NCI-H1436 (cell line): ENCODE measurements at places on chromosomes 12 and 14.

- DNase-seq = peak; percentile 6
These were observed 9.1 kb downstream of the FAM181A start for GRCh38 chr14:93936245-93936644.

- DNase-seq = no peak
These were observed 34.8 kb downstream of the DEGS2 start for GRCh38 chr14:100124551-100125088.

DNA sequence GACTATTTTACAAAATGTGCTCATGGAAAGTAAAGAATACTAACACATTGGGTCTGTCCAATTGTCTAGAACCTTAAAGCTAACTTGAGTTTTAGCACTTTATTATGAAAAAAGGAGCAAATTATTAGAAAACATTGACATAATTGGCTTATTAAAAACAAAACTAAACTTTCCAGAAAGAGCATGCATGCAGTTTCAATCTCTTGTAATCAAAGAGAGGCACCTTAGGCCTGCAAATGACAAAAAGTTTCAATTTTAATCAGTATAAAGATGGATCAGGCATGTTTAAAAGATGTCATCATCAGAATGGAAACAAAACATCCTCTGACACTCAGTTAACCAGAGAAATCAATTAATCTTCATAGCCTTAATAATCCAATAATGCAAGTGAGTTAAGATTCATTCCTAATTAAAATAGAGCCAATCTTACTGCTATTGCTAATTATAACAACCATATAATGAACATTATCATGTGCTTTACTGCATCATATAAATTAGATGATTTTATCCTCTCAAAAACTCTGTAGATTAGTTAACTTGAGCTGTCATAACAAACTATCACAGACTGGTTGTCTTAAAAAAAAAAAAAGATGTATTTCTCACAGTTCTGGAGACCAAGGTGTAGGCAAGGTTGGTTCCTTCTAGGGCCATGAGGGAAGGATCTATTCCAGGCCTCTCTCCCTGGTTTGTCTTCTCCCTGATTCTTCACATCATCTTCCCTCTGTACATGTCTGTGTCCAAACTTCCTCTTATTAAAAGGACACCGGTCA lies 131.4 kb downstream of the RPAP3 start:
- no peak for DNase-seq

GRCh38 chr12:46219132-46219876 lies 49.5 kb downstream of the SLC38A1 start:
- DNase-seq = no peak

GRCh38 chr12:65524666-65525065 lies 246.2 kb downstream of the MSRB3 start:
- no peak for DNase-seq

- no peak for DNase-seq
These were observed 29.3 kb downstream of the PPM1A start for GRCh38 chr14:60278350-60278749.

DNA sequence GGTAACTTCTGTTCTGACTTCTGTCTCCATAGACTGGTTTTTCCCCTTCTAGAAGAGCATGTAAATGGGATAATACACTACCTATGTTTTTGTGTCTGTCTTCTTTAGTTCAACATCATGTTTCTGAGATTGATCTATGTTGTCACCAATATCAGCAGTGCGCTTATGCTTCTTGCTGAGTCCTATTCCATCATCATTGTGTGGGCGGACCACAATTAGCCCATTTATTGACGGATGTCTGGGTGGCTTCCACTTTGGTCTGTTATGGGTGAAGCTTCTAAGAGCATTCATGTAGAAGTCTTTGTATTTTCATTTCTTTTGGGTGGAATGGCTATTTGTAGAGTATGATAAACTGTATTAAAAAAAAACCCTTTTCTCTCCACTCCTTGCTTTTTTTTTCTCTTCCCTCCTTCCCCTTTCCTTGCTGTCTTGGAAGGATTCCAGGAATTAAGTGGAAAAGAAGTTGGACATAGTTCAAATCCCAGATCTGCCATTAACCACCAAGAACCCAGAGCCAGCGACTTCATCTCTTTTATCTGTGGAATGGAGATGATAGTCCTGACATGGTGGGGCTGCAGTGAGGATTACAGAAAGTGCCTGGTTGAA lies 7.0 kb upstream of the SERPINA1 start:
- DNase-seq = no peak

- no peak for DNase-seq
These were observed 66.1 kb upstream of the DUSP6 start for GRCh38 chr12:89418228-89418910.

GRCh38 chr14:68661226-68662225 lies 131.3 kb downstream of the ZFP36L1 start:
- DNase-seq = no peak

- DNase-seq = no peak
These were observed 170.1 kb upstream of the AMIGO2 start for GRCh38 chr12:47249719-47250357.

DNA sequence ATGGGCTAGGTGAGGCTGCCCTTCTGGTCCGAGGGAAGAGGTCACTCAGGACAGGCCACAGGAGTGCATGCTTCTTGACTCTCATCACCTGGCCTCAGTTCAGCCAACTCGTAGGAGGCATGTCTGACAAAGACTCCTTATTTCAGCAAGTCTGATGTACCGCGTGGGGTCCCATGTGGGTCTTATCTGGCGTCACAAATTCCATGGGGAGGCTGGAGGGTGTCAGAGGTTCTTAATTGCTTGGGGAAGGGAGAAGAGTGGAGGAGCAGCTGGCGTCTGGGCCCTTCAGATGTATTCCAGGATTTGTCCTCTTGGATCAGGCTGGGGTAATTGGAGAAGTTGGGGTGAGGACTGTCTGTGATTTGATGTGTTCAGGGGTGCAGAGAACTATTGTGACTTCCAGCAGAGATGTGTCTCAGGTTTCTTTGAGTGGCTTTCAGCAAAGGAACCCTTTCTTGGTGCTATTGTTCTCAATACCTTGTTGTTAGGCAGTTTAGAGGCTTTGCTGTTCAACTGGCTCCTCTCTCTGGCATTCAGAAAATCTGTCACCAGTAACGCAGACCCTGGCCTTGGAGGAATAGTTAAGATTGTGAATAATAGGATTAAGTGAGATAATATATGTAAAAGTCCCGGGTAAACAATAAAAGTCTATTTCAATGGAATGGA lies 60.1 kb downstream of the SUSD6 start:
- DNase-seq = no peak

GRCh38 chr14:105168979-105169507 lies 467 bp upstream of the JAG2 start:
- DNase-seq = peak; percentile 22

DNA sequence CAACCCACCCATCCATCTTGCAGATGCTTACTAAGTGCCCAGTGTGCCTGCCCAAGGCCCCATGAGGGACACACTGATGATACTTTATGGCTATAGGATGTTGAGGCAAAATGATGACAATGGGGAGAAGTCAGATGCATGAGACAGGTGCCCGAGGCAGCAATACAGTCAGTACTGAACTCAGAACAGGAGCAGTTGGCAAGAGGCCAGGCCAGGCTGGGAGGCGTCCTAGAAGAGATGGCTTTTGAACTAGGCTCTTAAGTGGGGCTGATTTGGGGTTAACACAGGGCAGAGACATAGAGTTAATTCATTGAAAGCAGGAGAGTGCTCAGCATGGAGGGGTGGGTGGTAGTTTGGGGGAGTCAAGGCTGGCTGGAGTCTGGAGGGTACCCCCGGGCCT lies 15.6 kb downstream of the PLBD2 start:
- peak; percentile 0 for DNase-seq

GRCh38 chr14:44960146-44960545 lies 1.6 kb downstream of the KLHL28 start:
- no peak for DNase-seq

DNA sequence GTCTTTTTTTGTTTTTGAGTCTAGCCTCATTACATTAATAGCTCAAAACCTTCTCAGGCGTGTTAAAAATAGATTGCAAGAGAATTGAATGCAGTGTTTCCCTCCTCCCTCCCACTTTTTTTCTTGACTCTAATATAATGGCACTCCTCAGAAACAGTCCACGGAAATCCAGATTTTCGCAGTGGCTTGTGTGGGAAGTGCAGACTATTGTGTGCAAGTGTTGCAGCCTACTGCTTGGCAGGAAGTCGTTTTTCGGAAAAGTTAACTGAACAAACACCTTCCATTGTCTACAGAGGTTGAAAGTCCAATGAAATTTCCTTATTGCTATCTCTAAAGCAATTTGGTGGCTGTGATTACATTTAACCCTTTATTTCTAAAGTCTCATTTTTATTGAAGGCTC lies 147.9 kb upstream of the E2F7 start:
- no peak for DNase-seq

DNA sequence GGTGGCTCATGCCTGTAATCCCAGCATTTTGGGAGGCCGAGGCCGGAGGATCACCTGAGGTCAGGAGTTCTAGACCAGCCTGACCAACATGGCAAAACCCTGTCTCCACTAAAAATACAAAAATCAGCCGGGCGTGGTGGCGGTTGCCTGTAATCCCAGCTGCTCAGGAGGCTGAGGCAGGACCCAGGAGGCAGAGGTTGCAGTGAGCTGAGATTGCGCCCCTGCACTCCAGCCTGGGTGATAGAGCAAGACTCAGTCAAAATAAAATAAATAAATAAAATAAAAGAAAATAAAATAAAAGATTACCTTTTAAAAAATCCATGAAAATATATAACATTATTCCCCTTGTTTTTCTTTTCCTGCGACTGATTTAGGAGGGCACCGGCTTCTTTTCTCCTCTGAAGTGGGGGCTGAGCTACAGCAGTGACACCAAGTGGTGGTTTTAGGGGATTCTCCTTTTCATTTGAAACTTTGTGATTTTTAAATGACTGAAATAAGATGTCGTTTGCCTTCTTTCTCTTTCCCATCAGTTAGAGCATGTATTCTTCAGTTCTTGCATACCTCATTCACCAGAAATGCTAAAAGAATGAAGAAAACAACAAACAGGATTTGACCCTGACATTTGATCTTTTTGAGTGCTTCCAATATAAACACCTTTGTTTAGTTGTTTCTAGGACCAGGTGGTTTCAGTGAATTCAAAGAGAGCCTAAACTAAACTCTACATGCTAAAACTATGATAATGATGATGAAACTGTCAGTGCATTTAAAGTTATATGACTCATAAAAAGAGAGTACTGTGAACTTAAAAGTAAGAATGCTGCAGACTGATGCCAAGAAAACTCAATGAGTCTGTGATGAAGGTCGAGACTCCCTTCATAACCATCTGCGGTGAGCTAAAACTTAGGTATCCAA lies 22.6 kb upstream of the PKP2 start:
- DNase-seq = peak; percentile 28

DNA sequence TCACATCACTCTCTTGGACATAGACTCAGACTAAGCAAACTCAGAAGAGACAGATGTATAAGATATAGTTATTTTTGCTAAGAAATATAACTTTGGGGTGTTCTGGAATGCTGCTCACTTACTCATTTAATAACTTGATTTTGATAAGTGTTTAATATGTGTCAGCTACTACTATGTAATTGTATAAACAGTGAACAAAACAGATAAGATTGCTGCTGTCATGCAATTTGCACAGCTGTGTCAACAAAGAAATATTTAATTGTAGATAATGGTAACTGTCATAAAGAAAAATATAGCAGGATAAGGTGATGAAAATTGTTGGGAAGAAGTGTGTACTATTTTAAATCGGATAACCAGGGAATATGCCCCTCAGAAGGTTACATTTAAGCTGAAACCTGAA lies 84.1 kb upstream of the ZDHHC17 start:
- DNase-seq = no peak

DNA sequence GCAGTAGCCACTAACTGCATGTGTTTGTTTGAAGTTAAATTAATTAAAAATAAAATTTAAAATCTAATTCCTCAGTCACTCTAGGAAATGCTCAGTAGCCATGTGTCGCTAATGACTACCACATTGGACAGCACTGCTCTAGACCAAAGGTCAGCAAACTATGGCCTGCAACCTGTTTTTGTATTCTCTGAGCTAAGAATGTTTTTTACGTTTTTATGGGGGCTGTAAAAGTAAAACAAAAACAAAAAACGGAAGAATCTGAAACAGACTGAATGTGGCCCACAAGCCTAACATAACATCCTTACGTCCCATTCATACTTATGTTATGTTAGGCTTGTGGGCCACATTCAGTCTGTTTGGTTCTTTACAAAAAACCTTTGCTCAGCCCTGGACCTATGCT lies 57.8 kb downstream of the LIN52 start:
- DNase-seq = no peak

DNA sequence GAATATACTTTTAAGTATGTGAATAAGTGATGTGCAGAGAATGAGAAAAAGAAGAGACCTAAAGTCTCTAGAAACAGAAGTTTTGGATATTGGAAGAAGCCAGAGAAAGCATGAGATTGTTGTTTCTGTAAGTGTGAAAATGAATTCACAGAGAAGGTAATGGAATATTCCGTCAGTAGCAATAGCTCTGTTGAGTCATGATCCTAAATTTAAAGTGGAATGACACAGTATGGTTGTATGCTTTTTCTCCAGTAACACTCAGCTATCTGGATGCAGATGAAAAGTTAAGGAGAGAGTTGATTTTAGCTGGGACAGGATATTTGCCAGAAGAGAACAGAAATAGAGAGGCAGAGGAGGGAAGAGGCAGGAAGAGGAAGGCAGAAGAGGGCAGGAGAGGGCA lies 1166.3 kb downstream of the GALC start:
- DNase-seq = no peak

DNA sequence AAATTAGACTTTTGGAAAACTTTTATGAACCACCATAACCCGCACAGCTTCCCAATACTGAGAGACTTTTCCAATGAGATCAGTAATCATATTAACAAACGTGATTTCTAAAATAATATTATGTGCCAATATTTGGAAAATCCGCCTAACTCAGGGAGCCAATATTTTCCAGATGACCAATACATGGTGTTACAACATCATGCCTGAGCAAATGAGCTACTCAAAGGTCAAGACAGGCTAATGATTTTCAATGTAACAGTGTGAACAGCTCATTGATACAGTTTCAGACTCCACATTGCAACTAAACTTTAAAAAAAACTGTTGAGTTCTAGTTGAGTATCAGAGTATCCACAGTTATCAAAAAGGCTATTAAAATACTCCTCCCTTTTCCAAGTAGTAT lies 46.8 kb downstream of the RNF34 start:
- no peak for DNase-seq

DNA sequence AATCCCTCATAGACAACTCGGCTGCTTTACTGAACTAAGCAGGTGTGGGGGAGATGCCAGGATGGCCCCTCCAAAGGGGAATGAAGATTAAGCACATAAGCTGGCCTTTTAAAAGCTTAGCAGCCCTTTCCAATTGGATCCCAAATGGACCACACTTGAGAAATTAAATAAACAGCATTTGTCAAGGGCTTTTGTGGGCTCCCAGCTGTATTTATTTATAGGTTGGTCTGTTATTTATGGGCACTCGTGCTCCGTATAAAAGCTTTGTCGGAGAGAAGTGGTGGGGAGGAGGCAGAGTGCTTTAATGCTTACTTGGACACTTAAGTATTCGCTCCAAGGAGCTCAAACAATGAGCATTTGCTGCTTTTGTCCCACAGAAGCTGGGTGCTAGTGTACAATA lies 580.2 kb downstream of the MED13L start:
- peak; percentile 62 for DNase-seq
